ENCODE measurements at places on chromosomes 13 and 19.

GRCh38 chr19:52492201-52492993 lies 35.1 kb upstream of the ZNF808 start:
- DNase-seq = peak; percentile 20

DNA sequence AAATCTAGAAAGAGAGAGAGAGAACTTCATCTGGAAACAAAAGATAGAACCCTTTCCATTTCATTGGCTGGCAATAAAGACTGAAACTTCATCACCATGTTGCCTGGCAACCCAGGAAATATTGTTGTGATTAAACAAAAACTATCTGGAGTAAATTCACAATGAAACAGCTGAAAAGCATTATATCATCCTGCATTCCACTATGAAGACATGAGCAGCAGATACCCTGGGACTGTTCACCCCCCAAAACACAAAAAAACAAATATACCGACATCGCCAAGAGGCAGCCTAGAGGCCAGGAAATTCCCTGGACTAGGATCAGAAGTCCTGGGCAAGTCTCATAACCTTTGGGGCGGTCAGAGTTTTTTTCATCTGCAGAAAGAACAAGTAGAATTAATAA lies 158.3 kb downstream of the FOXO1 start:
- no peak for DNase-seq

GRCh38 chr19:4053423-4054324 lies 13.0 kb downstream of the ZBTB7A start:
- no peak for DNase-seq

- DNase-seq = no peak
Observed at GRCh38 chr13:59963383-59963782, 200.3 kb downstream of the DIAPH3 start.

DNA sequence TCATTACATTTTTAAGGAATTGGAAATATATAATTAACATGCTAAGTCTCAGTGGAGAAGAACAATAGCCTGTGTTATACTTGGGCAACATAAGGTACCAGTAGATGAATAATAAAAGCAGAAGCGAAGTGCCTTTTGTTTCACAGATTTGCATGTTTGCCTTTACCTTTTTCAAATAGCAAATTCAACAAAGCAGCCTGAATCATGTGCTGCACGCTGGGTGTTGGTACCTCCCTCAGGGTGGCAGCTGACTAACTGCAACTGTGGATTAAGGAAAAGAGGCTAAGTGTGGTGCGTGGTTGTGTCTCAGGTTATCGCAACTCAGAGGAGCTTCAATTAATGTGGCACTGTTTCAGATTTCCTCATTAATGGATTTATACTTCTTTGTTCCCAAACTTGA lies 189.0 kb downstream of the LMO7 start:
- no peak for DNase-seq

GRCh38 chr19:7928741-7929701 lies 3.1 kb upstream of the CTXN1 start:
- peak; percentile 88 for DNase-seq

- DNase-seq = no peak
Observed at GRCh38 chr13:106038752-106039151, 496.7 kb downstream of the EFNB2 start.

- no peak for DNase-seq
Observed at GRCh38 chr19:17340302-17340870, 3.0 kb downstream of the GTPBP3 start.

DNA sequence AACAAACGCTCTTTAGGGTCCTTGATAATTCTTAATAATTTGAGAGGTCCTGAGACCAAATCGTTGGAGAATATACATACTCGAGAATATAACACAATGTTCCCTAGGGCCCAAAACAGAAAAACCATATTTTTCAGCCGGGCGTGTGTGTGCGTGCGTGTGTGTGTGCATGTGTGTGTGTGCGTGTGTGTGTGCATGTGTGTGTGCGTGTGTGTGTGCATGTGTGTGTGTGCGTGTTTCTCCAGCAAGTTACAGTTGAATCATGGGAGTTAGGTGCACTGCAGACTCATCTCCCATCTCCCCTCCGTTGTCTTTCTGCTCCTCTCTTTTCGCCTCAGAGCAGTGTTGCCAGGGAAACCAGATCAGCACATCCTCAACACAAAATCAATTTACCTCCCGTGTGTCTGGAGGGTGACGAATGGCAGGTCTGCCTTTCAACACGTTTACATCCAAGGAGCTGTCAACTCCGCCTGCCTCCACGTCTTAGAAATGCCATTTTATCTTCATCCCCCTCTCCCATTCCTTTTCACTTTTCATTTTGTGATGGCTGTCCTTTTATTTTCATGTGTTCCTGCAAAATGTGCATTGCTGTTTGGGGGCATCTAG lies 8.3 kb upstream of the PNMA8B start:
- DNase-seq = no peak

DNA sequence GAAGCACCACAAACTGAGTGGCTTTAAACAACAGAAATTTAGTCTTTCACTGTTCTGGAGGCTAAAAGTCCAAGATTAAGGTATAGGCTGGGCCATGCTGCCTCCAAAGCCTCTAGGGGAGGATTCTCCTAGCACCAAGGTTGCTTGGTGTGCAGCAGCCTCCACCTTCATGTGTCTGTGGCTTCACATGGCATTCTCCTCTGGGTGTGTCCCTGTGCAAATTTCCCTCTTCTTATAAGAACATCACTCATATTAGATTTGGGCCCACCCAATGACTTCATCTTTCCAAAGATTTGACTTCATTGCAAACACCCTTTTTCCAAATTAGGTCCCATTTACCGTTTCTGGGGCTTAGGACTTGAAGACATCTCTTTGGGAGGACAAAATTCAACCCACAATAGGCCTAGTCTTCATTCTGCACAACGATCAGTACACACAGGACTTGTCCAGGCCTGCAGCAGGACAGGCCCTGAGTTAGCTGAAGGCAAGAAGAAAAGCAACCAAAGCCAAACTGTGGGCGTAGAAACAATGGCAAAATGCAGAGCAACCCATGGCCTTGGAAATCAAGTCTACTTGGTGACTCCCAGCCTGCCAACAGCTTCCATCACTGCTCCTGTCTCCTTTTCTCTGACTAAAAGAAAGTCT lies 521.2 kb upstream of the NBEA start:
- DNase-seq = no peak

DNA sequence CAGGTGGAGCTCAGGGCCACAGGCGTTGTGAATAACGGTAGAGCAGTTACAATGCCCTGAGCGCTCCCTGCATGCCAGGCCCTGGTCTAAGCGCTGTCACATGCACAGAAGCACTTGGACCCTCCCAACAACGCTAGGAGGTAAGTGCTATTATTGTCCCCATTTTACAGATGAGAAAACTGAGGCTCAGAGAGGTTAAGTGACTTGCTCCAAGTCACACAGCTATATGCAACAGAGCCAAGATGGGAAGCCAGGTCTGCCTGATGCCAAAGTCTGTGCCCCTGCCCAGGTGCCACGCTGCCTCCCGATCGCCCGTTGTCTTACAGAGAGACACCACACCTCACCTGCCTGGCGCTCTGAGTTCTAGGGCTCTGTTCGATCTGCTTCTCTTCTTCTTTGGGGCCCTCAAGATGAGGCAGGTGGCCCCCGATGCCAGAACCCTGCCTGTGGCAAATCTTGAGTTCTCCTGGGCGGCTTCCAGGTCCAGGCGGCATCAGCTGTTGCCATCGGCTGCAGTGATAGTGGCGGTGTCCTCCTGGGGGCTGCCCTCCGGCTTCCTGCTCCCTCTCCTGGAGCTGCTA lies 20.0 kb downstream of the YIPF2 start:
- no peak for DNase-seq

DNA sequence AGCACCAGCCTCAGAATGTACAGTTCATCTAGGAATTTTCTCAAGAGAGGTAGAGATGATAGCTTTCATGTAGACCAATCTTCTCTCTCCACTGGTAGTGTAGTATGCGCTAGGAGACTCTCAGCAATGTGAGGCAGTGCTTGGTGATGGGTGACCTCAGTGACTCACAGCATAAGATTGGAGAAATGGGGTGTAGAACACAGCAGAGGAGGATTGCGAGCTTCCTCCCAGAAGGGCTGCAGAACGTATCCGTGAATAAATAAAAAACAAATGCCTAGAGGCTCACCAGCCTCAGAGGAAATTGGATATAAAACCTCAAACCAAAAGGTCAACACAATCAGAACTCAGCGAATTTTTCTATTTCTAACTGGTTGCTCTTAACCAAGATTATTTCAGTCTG lies 182.9 kb upstream of the RXFP2 start:
- no peak for DNase-seq

- DNase-seq = no peak
Observed at GRCh38 chr13:38419312-38419873, 69.7 kb downstream of the UFM1 start.

GRCh38 chr13:28718196-28718542 lies 601 bp downstream of the SLC46A3 start:
- no peak for DNase-seq

- DNase-seq = no peak
Observed at GRCh38 chr19:12953138-12953798, 3.8 kb downstream of the GADD45GIP1 start.

GRCh38 chr13:43544011-43544410 lies 242.8 kb downstream of the ENOX1 start:
- peak; percentile 58 for DNase-seq

DNA sequence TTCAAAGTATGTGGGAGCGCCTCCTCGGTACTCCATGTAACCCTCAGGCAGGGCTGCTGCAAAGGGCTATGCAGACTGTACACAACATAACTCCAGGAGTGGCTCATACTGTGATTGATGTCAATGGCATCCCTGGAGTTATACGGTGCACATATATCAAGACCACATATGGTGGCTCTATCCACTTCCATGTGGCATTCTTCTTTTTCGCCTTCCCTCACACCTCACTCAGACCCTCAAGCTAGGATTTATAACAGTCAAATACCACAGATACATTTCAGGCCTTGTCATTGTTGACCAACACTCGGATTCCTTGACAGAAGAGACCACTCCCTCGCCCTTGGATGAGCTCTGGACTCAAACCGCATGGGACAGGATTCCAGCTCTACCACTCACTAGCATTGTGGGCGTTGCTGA lies 11.3 kb upstream of the UBL3 start:
- DNase-seq = no peak

- DNase-seq = no peak
Observed at GRCh38 chr19:3923096-3923758, 9.6 kb upstream of the NMRK2 start.

DNA sequence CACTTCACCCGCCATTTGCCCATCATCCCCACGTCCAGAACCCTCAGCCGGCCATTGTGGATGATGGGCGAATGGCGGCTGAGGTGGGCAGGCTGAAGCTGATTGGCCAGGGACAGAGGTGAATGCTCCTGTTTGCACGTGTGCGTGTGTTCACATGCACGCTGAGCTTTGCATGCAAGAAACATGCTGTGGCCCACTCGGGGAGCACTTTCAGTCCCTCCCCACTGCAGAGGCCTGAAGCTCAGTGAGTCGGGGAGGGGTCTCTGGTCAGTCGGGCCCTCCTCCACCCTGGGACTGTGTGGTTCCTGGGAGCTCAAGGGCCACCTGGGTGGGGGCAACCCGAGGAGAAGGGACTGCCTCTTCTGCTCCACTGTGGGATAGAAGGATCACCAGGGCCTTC lies 24.9 kb downstream of the CEBPA start:
- no peak for DNase-seq

GRCh38 chr19:58274771-58275201 lies 4.0 kb upstream of the ZNF8 start:
- no peak for DNase-seq

GRCh38 chr19:41990615-41991014 lies 3.4 kb downstream of the ATP1A3 start:
- DNase-seq = no peak

DNA sequence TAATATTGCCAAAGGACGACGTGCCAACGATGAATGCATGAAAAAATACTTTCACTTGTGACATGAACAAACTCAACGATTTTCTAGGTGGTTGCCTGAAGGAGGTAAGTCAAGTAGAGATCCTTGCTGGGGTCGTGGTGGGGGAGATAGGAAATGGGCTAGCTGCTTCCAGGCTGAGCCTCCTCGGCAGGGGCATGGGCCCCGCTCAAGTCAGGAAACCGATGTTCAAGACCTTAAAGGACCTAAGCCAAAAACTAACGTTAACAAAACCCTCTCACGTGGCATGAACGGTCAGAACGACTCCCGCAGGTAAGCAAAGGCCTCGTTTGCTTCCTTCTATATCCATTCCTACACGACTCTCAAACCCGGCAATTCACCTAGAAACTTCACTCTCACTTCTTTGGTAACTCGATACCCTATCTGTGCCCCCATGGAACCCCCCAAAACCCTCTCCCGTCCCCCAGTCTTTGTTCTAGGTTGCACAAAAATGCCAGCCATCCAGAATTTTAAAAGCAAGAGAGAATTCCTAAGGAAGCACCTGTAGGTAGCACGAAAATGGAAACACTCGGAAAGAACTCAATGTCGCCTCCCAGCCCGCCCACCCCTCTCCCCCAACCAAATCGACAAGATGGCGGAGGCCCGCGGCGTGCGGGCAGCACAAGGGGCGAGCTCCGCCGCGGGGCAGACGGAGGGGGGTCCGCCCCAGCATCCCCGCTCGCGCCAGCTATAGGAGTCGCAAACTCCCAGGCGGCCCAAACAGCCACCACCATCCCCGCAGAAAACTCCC lies 13.6 kb downstream of the ACP4 start:
- DNase-seq = no peak

DNA sequence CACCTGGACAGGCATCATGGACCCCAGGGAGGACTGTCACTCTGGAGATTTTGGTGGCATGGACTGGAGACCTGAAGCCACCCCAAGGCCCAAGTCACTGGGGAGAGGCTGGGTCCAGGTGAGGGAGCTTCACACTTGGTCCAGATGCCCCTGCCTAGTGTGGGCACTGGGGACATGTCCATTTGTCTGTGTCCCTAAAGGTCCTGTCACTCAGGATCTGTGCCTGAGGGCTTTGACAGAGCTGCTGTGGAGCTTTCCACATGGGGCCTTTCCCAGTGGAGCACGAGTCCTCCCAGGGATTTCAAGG lies 40.5 kb upstream of the CEACAM8 start:
- no peak for DNase-seq

DNA sequence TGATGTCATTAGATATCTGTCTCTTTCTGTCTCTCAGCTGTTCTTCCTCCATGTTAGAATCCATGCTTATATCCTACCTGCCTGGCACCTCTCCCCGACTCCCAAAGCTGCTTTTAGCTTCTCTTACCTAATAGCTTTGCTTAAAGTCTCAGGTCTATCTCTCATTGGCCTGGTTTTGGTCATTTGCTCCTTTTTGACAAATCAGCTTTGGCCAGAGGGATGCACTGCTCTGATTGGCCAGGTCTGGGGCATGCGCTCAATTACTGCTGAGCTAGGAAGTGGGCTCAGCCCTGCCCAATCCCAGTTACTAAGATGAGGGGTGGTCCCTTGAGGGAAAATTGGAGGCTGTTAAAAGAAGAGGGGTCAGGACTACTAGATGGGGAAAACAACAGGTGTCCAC lies 11.5 kb upstream of the CLASRP start:
- no peak for DNase-seq

DNA sequence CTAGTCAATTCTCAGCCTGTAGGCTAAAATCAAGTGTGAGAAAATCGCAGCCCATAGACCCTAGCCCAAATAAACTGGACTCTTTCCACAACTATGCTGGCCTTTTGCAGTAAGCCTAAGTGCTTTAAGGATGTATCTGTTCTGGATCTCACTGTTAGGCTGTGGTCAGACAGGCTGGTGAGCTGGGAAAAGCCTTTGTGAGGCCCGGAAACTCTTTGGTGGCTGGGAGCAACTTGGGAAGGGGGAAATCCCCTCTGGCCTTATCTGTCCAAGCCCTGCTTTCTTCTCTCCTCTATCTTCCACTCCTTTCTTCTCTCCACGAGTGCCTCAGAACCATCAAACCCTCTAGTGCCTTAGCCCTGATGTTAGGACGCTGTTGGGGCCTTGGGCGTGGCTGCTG lies 135.4 kb downstream of the LACC1 start:
- DNase-seq = no peak

GRCh38 chr13:76864259-76864658 lies 21.9 kb downstream of the KCTD12 start:
- no peak for DNase-seq
